ENCODE measurements at places on chromosomes 13 and 19.

DNA sequence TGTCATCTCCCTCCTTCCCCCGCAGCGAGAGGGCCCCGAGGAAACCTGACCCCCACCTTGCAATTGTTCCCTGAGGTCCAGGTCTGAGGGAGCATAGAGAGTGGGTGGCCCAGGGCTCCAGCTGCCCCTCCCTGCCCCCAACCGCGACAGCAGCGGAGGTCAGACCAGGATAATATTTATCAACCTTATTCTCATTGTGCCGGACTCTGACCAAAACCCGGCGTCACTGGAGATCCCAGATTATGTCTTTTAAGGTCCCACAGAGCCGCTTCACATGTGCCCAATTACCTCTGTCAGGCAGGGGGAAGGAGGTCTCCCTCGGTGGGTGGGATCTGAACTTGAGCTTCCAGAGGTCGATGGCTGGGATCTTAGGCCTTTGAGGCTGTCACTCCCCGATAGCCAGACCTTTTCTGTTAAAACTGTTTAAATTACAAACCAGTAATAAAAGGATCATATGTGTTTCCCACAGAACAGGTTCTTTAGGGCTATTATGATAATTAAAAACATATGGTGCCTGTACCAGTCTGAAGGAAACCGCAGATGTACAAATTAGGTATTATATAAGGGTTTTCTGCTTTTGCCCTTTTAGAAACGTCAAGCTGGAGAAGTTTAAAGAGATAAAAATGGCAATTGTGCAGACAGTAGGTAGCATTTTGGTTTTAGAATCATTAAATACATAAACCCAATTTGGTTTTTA lies 195.5 kb downstream of the ZNF536 start:
- DNase-seq: no peak

DNA sequence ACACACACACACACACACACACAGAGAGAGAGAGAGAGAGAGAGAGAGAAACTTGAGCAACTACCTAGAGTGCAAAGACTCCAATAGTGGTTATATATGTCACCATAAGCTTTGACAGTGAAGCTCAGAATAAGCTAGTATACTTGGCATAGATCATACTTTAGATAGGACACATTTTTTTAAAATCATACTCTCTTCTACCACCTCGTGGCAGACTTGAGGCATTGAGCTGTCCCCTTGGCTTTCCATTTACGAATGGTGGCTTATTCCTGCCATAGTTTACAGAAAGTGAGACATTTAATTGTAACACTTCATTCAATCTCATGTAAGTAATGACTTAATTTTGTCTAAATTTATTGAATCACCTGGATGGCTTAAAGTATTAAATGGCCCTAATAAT lies 108.2 kb downstream of the EDNRB start:
- DNase-seq: peak; percentile 51

- DNase-seq: no peak
These were observed 180.9 kb downstream of the B3GLCT start for GRCh38 chr13:31380715-31381114.

GRCh38 chr13:78595495-78596398 lies 7.6 kb downstream of the POU4F1 start:
- no peak for DNase-seq

DNA sequence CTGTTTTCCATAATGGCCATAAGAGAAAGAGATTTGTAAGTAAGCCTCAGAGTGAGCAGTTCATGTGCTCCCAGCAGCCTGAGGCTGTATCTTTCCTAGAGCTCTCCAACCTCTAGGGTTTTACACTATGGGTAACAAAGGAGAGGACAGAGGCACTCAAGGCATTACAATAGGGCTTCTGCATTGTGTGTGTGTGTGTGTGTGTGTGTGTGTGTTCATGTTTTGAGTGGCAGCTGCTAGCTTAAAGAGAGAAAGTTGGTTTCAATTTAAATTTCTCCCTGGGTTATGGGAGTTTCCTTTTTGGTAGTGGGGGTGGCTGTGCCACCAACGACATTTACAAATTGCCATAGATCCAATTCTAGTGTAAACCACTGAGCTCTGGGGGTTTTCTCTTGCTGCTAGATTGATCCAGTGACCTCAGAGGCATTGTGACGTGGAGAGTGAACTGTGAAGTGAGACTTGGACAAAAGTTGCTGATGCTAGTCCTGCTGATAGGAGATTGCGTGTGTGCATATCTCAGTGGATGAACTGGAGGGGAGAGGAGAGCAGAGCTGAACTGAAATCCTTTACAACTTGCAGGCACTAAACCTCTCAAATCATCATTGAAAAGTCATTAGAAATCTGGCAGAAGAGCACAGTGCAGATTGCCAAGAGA lies 67.2 kb upstream of the OLFM4 start:
- DNase-seq: no peak

- peak; percentile 92 for DNase-seq
These were observed 10.6 kb upstream of the UBE2S start for GRCh38 chr19:55418185-55418584.

DNA sequence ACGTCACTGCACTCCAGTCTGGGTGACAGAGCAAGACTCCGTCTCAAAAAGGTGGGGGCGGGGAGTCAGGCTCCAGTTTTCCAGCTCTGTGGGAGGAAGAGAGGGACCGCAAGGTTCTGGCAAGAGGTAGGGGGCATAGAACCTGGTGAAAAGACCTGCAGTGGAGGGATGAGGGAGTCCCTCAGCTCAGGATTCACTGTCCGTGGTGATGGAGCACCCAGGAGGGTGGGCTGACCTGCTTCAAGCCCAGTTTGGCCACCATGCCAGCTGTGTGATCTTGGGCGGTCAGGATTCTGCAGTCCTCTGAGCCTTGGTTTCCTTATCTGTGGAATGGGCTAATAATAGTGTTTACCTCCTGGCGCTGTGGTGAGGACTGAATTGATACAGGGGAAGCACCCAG lies 21.2 kb downstream of the SLC8A2 start:
- no peak for DNase-seq

DNA sequence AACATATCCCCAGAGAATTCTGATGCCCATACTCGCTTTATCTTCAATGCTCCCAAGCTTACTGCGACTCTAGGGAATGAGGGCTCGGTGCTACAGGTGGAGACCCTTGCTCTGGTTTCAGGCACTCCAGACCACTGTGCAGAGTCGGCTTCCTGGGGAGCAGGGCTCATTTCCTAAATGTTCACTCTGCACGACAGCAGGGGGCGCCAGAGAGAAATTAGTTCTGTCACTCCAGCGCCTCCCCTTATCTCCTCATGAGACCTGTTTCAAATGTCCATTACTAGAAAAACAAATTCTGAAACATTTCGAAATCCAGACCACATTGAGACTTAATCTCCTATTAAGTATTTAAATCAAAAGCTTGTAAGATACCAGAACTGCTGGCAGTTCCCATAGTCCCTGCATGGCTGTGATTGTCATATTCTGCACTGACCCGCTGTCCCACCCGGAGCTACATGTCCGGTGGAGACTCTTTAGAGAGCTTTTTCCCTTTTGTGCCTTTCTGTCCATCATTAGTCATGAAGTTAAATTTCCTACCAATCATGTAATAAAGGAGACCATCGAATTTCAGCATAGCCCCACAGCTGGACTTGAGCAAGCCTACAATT lies 22.4 kb downstream of the EPSTI1 start:
- peak; percentile 87 for DNase-seq

DNA sequence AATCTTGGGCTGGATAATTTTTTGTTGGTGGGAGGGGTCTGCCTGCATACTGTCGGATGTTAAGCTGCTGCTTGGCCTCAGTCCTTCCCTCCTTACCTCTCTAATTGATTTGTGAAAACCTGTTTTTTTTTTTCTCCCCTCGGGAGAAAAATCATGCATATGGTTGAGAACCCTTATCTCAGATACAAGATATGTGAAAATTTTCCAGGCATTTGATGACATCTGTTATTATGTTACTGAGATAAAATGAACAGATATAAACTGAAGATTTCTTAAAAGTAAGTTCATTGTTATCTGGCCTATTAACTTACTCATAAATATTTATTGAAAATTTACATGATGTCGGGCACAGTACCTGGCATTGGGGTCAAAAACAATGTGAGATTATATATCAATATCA lies 1375.7 kb downstream of the PCDH9 start:
- no peak for DNase-seq

DNA sequence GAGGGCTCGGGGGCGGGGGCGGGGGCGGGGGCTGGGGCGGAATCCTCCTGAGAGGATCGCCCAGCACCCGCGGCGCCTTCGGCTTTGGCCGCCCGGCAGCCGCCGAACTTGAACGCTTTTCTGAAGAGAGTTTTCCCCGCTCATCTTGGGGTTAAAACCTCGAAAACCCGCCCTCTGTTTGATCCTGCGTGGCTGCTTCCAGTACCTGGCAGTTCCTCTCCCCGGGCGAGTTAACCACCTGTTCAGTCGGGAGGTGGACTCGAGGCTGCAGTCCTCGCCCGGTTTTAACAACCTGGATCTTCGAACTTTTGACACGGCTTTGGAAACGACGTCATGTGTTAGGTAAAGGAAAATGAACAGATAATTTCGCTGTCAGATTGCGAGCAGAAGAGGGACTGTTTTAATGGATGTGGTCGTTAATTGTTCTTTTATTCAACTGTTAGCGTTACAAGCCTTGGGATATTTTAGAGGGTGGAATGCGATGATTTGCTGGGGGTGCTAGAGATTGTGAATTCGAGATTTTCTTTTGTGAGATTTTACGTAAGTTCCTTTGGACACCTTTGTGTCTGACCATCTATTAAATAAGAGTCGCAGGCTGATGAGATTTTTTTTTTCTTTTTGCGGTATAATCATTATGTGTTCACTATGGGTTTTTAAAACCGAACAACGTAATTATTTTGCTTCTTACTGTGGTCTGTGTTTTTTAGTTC lies 1.0 kb downstream of the FNDC3A start:
- DNase-seq: peak; percentile 75

GRCh38 chr13:108944760-108945159 lies 315.3 kb downstream of the MYO16 start:
- peak; percentile 63 for DNase-seq

GRCh38 chr13:51564252-51564651 lies 20.0 kb upstream of the WDFY2 start:
- no peak for DNase-seq

GRCh38 chr13:112333756-112334543 lies 42.2 kb upstream of the SPACA7 start:
- no peak for DNase-seq

DNA sequence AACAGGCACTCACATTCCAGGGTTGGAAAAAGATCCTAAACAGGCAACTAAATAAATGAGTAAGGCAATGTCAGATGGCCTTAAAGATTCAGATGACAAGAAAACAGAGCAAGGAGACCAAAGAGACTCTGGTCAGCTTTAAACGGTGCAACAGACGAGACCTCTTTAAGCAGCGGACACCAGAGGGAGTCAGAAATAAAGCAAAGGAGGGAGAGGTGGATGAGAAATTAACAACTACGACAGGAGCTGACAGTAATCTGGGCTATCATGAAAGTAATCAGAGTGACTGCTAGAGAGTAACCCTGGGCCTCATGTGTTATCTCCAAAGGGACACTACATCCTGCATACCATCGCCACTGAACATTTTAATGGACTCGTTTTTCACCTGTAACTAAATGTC lies 1.1 kb downstream of the ZNF550 start:
- peak; percentile 58 for DNase-seq

DNA sequence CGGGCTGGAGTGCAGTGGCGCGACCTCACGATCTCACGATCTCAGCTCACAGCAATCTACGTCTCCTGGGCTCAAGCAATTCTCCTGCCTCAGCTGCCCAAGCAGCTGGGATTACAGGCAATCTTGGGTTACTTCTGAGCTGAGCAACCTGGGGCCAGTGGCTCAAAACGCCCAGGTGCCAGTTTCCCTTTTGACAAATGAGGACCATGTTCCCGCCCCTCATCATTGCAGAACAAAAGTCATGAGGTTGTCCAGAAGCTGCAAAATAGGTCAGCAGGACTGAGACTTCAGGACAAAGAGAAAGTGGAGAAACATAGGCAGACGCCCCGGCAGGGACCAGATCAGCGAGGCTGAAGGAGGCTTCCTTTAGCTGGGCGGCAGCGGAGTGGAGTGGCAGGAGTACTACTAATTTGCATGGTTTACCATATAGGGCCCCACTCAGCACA lies 3.3 kb upstream of the ADGRE5 start:
- no peak for DNase-seq

DNA sequence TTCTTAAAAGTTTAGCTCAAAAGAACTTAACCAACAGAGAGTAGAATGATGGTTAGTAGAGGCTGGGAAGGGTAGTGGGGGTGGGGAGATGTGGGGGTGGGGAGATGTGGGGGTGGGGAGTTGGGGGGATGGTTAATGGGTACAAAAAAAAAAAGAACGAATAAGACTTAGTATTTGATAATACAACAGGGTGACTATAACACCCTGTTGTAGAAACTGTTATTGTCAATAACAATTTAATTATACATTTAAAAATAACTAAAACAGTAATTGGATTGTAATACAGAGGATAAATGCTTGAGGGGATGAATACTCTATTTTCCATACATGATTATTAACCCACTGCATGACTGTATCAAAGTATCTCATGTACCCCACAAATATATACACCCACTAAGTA lies 91.1 kb downstream of the ZC3H13 start:
- no peak for DNase-seq

GRCh38 chr19:9498183-9498902 lies at the start of gene ZNF560:
Gene ZNF560 (minus strand): TSS chr19:9498616. CDS start chr19:9475313, 23,303 bp downstream.
- peak; percentile 13 for DNase-seq

DNA sequence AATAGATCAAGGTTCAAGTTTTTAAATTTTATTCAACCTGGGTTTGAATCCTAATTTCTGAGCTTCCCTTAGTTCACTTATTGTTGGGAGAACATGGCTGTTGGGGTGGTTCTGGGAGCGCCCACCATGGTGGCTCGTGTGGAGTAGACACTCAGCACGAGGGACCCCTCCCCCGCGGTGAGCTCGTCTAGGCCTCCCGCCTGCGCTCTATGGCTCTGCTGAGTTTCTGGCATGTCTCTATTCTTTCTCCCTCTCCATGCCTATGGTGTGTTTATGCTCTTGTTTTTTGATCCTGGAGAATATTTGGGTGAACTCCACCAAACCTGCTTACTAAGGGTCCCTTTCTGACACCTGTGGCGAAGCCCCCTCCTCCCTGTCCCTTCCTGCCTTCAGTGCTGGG lies 1.6 kb upstream of the EPN1 start:
- no peak for DNase-seq

GRCh38 chr13:19181021-19181620 lies 503 bp downstream of the TUBA3C start:
- no peak for DNase-seq

DNA sequence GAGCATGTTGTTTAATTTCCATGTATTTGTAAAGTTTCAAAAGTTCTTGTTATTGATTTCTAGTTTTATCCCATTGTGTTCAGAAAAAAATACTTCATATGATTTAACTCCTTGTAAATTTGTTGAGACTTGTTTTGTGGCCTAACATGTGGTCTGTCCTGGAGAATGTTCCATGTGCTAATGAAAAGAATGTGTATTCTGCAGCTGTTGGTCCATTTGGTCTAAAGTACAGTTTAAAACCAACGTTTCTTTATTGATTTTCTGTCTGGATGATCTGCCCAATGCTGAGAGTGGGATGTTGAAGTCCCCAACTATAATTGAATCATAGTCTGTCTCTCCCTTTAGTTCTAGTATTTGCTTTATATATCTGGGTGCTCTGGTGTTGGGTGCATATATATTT lies 34.9 kb upstream of the TPP2 start:
- no peak for DNase-seq

Measured in choroid plexus epithelial cell (primary cell).